ENCODE measurements at places on chromosomes 3 and 15.

- no peak for DNase-seq
These were observed 105.8 kb downstream of the UBE3A start for GRCh38 chr15:25333049-25333448.

DNA sequence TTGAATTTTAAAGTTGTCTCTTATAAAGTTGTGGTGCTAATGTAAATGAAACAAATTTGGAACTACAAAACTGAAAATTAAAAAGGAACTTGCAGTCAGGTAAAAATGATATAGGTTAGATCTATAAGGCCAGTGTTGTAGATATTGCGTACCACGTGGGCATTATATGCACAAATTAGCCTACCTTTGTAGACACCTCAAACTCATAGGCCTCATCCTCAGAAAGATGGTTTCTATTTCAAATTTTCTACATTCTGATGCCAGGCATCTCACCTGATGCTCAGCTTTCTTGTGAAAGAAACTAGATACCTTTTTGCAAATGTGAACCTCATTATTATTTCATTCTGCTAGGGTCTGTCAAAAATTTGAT, 25.6 kb downstream of the TMEM207 start:
- DNase-seq: no peak

DNA sequence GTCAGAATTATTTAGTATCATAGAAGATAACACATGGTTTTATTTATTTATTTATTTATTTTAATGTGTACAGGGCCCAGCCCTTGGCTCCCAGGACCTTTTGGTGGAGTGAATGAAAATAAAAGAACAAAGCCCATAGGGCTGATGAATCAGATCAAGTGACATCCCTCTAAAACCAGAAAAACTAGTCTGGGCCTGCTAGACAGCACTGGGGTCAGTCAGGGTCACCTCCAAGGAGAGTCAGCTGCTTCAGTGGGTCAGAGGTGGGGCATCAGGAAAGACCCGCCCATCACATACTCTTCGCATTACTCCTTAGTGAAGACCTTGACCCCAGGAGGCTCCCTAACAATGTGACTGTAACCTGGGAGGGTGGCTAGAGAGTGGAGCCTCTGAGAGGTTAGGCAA, 12.8 kb downstream of the PPCDC start:
- DNase-seq: no peak

DNA sequence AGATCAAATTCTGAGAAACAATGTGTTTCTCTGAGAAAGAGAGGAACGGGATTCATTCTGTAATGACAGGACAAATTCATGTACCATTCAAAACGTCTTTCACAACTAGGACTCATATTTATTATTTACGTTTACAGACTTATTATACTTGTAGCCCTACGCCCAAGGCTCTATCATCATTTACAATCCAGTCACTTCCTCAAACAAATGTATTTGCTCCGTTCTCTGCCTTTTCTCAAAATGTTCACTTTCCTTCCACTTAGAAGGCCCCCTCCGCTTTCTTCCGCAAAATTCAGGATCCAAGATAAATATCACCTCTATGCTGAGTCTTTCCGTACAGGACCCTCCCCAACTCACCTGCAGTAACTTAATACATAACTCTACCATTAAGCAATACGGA, 745 bp downstream of the RSL24D1 start:
- no peak for DNase-seq
